ENCODE measurements at places on chromosomes 3 and 15.

DNA sequence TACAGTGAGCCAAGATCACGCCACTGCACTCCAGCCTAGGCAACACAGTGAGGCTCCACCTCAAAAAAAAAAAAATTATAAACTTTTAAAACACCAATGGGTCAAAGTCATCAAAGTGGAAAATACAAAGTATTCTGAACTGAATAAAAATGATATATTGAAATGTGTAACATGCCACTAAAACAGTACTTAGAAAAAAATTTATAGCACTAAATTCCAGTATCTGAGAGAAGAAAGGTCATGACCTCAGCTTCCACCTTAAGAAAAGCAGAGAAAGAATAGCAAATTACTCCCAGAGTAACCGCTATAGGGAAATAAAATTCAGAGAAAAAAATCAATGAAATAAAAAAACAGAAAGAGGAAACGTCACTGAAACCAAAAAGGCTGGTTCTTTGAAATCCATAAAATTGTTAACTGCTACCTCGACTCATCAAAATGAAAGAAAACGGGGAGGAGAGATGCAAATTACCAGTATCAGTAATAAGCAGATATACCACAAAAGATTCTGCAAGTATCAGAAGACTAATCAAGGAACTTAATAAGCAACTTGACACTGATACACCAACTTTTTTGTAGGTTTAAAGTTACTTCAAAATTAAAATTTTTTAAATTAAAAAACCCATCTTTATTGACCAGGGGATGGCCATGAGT lies 20.8 kb downstream of the ATP13A3 start:
- no peak for DNase-seq

GRCh38 chr3:186425788-186426730 lies 64.0 kb upstream of the DGKG start:
- peak; percentile 8 for DNase-seq

DNA sequence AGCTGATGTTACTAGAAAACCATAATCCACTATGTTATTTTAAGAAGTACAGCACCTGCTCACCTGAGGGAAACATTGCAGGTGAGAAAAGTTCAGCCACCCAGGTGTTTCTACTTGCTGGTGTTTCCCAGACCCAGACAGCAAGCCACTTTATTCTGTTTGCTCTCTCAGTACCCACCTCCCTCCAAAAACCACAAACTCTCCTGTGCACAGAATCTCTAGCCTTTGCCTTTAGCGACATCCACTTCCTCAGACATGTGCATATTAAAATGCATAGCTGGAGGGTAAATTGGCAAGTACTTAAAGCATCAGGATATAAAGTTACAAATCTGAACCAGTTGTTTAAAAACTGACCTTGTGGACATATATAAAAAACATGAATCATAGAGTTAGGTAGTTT lies 36.7 kb downstream of the VGLL3 start:
- peak; percentile 34 for DNase-seq

- DNase-seq: no peak
These were observed 24.8 kb upstream of the NOX5 start for GRCh38 chr15:68989541-68990230.

GRCh38 chr15:70379938-70380883 lies 282.5 kb upstream of the TLE3 start:
- no peak for DNase-seq

- no peak for DNase-seq
These were observed 71.5 kb downstream of the STAC start for GRCh38 chr3:36451816-36452215.

DNA sequence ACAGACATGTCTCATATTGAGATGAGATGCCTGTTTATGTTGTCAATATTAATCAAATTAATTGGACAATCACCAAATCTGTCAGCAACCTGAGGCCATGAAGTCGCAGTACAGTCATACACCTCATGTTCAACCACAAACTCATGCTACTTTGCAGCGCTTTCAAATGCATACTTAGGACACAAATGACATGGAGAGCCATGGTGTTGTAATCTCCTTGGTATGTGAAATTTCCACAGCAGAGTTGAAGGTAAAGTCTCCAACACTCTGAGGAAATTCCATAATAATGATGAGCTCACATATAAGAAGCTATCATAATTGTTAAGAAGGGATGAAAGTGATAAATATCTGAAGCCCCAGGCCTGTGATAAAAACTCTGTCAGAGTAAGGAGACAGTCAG lies 873.9 kb downstream of the MCTP2 start:
- no peak for DNase-seq

GRCh38 chr3:43966126-43966525 lies 275.4 kb downstream of the ABHD5 start:
- DNase-seq: no peak

DNA sequence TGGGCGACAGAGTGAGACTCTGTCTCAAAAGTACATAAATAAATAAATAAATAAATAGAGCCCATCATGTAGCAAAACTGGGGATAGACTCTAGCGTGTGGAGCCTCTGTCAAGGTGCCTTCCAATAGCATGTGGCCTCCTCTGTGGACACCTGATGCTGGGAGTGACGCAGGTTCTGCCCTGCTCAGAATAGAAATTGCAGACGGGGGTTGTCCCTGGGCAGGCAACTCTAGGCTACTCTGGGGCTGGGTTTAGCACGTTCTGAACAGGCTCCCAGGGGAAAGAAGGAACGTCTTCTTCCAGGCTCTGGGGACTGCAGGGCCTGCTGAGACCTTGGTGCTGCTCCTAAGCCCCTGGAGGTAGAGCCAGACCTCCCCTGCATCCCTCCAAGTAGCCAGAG lies 65.3 kb downstream of the EPHB3 start:
- no peak for DNase-seq

GRCh38 chr3:146491303-146491702 lies 21.9 kb upstream of the PLSCR2 start:
- no peak for DNase-seq

GRCh38 chr3:79415356-79415755 lies 352.4 kb downstream of the ROBO1 start:
- no peak for DNase-seq

DNA sequence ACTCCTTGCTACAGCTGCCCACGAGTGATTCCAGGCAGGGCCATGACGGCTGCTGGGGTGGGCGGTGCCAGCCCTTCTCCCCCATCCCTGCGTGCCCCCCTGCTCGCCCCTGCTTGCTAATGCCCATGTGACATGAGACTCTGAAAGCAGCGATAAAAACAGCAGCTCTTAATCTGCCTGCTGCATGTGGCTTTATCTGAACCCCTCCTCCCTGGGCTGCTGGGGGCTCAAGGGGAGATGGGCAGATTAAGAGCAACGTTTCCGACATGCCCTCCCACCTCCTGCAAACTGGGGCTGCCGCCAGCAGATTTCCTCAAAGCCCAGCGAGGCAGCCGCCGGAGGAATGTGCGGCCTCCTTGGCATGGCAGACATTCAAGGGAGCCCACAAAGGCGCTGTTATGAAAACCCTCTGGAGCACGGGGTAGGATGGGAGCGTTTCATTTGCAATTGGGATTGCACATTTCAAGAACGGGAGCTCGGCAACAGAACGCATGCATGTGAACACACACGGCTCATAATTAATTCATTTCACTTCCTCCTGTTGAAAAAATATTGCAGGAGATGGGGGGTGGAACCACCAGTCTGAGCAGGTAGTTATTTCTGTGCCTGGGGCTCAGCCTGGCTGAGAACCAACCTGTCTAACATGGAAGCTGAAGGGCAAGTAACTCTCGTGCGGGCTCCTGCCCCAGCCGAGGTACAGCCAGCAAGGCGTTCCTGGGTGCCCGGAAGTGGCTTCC lies 504.2 kb upstream of the PROK2 start:
- DNase-seq: no peak

DNA sequence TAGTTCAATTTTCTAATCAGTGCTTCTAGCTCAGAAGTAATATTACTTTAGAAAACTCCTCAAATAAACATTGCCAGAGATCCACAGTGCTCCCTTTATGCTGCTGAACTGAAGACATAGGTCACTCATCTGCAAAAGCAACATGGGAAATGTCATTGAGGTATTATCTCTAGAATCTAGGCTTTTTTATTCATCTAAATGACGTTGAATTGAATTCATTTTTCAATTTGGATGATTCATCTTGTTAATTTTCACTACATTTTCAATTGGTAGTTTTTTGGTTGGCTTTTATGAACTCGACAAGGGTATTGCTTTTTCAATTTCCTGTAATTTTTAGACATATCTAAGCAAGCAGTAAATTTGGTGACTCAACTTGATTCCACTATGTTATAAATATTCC lies 275.4 kb downstream of the NFKBIZ start:
- no peak for DNase-seq

DNA sequence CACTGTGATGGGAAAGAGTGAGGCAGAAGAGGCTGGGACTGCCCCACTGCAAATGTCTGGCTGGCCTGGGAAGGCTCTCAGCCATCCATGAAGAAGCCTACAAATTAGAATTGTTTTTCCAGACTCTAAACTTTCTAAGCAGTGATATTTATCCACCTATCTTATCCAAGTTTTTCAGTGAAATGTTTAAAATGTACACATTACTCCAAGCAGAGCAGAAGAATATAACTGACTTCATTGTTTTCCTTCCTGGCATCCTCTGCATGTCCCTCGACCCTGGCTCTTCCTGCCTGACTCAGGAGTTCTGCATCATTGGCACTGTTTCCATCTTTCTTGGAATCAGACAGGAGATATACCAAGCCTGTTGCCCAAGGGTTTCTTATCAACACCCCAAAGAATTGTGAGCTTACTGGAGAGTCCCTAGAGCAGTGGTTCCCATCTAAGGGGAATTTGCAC lies 401.5 kb upstream of the PROK2 start:
- DNase-seq: no peak

DNA sequence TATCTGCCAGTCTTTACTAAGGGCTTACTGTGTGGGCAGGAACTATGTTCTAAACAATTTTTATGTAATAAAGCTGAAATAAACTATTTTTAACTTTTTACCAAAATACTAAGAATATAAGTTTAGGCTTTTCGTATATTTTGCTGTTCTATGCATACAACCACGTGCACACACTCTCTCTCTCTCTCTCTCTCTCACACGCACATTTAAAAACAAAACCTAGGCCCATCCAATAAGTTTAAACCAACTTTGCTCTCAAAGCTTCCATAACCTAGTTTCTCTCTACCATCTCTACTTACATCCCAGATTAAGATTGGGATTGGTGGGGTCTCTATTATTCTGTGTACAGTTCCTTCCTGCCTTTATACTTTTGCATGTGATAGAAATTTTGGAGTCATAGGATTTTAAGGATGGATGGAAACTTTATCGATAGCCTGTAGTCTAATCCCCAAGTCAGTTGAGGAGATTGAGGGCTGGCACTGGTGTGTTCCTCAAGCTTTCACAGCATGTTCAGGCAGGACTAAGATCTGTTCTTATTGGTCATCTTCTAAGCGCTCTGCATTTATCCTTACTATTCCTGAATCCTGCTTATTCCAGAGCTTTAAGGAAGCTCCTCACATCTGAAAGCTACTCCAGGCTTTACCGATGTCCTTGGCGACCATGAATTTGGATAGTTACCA lies 1.8 kb downstream of the GPR171 start:
- DNase-seq: no peak

DNA sequence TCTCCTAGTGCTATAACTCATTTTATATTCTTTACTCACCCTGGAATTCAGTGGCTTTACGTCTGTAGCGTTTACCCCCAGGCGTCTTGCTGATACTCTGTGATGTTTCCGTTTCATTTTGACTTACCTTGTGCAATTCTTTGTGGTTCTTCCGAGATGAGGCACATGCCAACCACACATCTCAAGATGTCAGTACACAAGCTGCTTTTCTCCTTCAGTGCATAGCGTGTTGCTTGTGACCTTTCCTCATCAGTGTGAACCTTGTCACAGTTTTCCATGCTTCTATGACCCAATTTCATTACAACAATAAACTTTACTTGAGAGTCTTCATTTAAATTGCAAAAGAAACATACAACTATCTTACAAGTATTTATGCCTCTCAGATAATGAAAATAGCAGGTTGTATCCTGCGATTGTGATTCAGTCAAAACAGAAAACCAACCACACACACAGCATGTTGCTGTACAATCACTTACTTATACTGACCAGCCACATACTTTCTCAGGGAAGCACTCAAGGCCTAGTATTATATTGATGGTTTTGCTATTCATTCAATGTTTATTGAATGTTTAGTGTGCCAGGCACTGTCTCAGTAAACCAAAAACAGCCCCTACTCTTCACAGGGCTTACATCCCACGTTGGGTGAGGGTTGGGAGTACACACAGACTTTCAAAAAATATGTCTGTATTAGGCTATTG lies 4.6 kb upstream of the TBL1XR1 start:
- DNase-seq: no peak

DNA sequence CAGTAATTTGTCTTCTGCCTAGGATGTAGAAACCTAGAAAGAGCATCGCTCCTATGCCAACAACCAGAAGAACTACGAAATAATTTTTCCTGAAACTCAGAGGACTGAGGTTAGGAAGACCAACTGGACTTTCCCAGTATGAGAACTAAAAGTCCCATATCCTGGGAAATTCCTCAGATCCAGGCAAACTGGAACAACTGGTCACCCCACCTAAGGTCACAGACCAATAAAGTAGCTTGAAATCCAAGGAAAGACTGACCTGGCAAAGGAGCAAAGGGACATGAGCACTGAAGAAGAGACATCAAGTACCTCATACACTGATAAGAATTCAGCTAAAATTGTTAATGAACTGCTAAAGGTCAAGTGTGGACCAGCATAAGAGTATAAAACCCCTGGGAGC lies 6.6 kb downstream of the RPL39L start:
- DNase-seq: no peak

GRCh38 chr3:39146083-39146501 lies 7.3 kb downstream of the CSRNP1 start:
- DNase-seq: no peak

DNA sequence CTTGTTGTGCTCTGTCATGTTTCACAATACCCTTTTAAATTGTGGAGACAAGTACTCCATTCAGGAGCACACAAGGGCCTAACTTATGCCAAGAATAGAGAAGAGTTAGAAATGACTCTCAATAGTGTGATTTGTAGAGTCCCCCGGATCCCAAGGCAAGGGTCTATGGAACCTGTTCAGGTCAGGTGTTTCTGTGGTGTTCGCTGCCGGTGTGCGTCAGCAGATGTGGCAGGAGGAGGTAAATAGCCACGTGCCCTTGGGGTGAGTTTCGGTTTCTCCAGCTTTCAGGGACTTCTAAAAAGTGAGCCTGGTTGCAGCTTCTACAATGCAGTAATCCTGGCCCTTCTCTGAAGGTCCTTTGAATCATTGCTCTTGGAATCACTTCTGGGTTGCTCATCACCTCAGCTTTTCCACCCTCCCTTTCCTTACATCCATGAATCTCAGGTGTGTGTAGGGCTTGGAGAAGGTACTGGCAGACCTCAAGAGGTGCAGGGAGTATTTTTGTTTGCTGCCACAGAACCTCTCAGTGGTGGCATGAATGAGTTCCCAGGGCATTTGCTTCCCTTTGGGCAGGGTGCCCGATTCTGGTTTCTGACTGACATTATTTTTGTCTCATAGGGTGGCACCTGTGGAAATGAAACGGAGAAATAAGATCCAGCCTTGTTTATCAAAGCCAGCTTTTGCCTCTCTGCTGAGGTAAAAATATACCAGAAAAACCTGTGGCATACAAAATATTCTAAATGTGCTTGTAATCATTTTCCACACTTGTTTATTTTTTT lies 7.3 kb downstream of the ST3GAL6 start:
- no peak for DNase-seq
